ENCODE measurements at places on chromosomes 12 and 14. TPM values are rescaled to one million over a fixed set of nuclear protein-coding genes. Genes with fewer than 3 reads are reported as not detected.

The NGDN gene
- total RNA-seq: 41.1 TPM

The SPIC gene
- 0.40 TPM for total RNA-seq

The TSPAN19 gene
- 0.58 TPM for total RNA-seq

The ETFBKMT gene
- total RNA-seq: 5.8 TPM

The TMEM260 gene
- total RNA-seq: 27.0 TPM

The TTC9 gene
- 11.1 TPM for total RNA-seq

The GDF3 gene
- total RNA-seq: 1.3 TPM
